ENCODE measurements at places on chromosomes 3 and 15. TPM values are rescaled to one million over a fixed set of nuclear protein-coding genes. Genes with fewer than 3 reads are reported as not detected.

GRCh38 chr15:63264688-63265293 is 12.6 kb upstream of the APH1B start:
- DNase-seq: no peak

- no peak for DNase-seq
Measured at GRCh38 chr15:80773122-80773551, 6.0 kb upstream of the CEMIP start.

Gene GATA2
- 13.3 TPM for total RNA-seq

- DNase-seq: no peak
Measured at GRCh38 chr15:65084500-65085206, 8.1 kb downstream of the KBTBD13 start.

Gene PAK6
- 20.7 TPM for total RNA-seq
